B cell (primary cell): ENCODE measurements at places on chromosomes 4 and X. TPM values are rescaled to one million over a fixed set of nuclear protein-coding genes. Genes with fewer than 3 reads are reported as not detected.

The AMTN gene
- total RNA-seq: not detected in 2 replicates

The SNCA gene
- 1.3 and 3.4 TPM in 2 replicates for total RNA-seq

The CDKL2 gene
- 0.27 and 0.81 TPM in 2 replicates for total RNA-seq

The SHROOM4 gene
- total RNA-seq: not detected in 2 replicates

The MUC7 gene
- total RNA-seq: not detected in 2 replicates

The DDX53 gene
- not detected in 2 replicates for total RNA-seq

The MEPE gene
- total RNA-seq: not detected in 2 replicates

The KIF4A gene
- total RNA-seq: 0.07 and 0.22 TPM in 2 replicates

GRCh38 chr4:16026160-16026761 lies 57.6 kb downstream of the PROM1 start:
- DNase-seq: peak; percentile 75

GRCh38 chr4:15670576-15670975 lies 11.1 kb upstream of the FAM200B start:
- DNase-seq: no peak

DNA sequence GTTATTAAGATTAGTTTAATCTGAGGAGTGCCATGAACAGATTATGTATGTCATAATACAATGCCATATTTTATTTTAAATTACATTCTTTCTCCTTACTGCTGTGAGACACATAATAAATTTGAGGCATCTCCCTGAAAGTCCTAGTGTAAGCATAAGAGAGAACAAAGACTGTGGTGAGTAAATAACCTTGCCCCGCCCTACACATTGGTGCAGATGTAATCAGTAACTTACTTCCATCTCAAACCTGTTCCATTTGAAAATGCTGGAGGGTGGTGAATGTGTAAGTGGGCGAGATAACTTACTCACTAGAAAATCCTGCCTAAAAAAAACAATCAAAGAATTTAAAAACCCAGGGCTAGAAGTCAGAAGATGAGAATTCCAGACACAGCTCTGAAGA lies 338.1 kb upstream of the SLIT2 start:
- DNase-seq: no peak

DNA sequence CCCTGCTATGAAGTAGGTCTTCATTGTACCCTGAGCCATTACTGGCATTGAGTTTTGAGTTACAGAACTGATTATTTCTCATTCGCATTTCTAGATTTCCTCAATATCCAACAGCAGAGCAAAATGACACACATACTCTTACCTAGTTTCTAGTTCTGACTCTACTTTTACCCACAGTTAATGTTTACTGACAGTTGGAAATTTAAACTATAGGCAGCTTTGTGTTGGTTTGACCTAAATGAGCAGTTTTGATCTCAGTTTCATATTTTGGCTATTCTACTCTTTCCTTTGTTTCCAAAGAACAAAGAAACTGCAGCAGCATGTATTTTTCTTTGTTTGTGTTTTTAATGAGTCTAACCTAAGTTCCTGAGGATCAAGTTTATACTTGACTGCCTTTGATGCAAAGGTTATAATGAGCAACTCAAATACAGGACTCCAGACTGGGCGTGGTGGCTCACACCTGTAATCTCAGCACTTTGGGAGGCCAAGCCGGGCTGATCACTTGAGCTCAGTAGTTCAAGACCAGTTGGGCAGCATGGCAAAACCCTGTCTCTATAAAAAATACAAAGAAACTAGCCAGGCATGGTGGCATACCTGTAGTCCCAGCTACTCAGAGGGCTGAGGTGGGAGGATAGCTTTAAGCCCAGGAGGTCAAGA lies 30.4 kb downstream of the TXK start:
- no peak for DNase-seq

DNA sequence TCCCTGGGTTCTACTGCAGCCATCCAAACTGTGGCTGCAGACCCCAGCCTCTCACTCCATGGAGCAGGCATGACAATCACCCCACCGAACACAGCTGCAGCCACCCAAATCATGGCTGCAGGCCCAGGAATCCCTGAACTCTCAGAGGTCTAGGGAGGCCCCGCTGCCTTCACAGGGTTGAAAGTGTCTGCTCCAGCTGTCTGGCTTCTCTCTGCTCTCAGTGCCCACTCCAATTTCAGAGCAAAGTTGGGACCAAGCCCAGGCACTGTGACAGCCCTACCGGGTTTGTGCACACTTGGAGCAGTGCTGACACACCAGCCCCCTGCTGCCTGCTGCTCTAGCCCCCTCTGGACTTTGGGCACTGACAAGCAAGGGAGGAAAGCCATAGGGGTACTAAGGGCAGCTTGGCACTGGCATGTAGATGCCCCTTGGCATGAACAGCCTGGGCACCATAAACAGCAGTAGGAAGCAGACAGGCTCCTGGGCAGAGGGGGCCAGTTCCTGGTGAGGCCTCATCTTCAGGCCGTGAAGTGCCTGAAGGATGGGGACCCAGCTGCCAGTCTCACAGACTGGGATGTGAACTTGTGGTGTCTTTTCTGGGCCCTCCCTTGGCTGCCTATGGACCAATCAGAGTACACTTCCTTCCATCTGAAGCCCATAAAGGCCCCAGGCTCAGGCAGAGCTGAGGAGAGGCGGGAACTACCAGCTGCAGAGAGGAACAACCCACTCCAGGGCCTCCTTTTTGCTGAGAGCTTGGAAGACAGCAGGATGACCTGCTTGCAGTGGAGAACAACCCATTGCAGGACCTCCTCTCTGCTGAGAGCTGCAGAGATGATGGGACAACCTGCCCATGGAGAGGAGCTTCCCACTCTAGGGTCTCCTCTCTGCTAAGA lies 68.8 kb downstream of the TECRL start:
- DNase-seq: no peak

DNA sequence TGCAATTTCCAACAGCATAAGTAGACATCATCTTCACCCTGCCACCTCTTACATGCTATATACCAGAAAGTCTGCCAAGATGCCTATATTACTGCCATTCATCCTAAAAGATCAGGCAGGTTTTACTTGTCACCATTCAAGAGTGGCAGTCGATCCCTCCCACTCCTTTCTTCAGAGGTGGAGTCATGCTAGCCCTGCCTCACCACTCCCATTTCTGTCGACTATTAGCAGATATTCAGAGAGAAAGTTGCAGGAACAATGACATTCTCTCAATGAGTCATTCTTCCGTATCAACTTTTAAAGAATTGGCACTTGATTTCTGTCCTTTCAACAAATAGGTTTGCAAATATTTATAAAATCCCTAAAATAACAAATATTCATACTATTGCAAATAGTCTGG lies 1060.1 kb downstream of the ADGRL3 start:
- DNase-seq: no peak

DNA sequence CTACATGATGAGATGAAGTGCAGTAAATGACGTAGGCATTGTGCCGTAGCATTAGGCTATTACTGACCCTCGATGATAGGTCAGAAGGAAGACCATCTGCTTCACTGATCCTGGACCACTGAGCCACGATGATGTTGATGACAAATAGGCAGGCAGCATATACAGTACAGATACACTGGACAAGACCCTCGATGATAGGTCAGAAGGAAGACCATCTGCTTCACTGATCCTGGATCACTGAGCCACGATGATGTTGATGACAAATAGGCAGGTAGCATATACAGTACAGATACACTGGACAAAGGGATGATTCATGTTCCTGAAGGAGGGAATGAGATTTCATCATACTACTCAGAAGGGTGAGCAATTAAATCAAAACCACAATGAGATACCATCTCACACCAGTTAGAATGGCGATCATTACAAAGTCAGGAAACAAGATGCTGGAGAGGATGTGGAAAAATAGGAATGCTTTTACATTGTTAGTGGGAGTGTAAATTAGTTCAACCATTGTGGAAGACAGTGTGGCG lies 50.9 kb downstream of the BEND4 start:
- no peak for DNase-seq

DNA sequence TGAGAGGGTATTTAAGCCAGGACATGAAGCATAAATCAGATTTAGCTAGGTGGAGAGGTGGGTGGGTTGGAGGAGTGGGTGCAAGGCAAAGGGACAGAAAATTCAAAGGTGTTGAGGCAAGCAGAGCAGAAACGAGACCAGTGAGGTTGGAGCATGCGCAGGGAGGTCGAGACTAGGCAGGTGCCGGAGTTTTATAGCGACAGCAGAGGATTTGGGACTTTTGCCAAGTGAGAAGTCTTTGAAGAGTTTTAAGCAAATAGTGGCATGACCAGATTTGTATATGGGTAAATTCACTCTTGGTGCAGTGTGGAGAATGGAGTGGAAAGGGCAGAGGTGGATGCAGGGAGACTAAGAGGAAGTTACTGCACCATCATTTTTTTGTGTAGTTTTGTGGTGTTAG lies 107.0 kb upstream of the TLR2 start:
- DNase-seq: no peak

DNA sequence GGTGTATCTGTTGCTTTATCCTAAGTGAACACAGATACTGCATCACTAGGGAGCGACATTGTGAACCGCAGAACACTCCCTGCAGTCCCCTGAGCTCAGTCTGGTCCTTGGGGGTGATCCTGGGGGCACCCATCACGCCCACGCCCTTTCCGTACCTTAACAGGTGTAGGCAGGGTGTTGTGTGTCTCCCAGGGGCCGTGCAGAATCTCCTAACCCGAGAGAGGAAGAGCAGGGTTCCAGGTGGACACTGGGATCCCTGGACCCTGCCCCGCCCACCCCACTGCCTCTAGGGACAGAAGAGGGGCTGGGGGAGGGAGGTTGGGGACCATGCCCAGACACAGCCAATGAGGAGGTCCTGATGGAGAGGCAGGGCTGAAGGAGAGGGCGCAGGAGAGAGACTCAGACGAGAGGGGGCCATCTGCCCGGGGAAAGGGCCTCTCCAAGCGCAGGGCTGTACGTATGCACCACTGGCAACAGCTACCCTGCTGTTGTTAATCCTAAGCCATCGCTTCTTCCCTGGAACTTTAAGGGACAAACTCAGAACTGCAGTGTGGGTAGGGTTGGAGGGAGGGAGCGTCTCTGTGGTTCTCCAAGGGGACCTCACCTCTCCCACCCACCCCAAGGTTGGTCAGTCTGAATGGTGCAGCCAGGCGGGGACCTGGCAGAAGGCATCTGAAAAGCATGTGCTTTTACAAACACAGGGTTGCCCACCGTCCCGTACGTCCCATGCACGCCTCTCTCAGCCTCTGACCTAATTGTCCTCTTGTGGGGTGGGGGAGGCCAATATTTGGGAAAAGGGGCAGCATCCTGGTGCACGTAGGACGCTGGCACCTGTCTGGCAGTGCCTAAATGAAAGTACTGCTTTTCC lies 2.5 kb downstream of the P2RY8 start:
- DNase-seq: peak; percentile 65

- DNase-seq: no peak
Observed at GRCh38 chrX:37942170-37942569, 64.2 kb upstream of the SYTL5 start.

DNA sequence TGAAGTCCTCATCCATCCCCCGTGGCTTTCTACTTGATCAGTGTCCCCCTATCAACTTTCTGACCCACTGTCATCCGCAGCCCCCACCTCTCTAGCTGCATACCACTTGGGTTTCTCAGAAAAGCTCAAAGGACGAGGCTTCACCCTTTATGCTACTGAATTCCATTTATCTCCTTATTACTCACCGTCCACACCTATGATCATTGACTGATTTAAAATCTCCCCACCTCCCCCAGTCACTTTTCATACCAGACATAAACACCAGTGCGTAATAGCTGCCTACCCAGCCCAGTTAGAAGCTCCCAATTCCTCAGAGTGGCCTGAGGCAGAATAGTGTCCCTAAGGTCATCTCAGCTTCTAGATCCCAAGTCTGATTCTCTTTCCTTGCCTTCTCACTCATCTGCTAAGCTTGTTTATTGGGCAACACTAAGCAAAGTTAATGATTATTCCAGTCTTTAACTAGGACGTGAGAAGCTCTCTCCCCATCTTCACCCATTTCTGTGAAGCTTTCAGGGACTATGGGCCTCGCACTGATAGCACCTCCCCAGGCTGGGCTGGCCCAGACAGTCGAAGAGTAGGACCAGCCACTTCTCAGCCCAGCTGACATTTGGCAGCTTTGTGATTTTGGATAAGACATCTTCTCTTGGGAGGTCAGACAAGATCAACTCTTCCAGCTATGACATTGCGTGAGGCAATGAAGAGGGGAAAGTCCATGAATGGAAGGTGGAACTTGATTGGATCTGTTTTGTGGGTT lies 7.2 kb upstream of the DDX60L start:
- DNase-seq: no peak

DNA sequence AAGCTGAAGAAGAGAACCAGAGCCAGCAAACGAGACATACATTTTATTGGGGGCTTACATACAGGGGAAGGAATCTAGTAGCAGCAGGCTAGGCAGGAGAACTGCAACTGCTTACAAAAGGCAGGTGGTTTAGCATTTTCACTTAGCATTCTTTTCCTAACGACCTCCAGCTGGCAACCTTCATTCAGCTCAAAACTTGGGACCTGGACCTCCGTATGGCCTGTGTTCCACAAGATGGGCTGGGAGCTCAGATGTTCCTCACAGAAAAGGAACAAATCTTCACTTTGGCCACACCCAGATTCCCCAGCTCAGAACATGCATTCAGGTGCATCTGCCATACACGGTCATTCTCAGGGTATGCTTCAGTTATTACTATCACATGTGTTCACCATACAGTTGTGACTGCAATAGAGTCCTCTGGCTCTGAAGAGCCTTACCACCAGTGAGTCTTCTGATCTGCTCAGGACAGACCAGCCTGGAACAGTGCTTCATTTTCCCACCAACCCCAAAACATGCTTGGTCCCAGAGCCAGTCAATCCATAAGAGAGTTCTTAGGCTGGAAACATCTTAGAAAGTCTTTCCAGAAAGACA lies 29.6 kb upstream of the AP1AR start:
- DNase-seq: no peak

DNA sequence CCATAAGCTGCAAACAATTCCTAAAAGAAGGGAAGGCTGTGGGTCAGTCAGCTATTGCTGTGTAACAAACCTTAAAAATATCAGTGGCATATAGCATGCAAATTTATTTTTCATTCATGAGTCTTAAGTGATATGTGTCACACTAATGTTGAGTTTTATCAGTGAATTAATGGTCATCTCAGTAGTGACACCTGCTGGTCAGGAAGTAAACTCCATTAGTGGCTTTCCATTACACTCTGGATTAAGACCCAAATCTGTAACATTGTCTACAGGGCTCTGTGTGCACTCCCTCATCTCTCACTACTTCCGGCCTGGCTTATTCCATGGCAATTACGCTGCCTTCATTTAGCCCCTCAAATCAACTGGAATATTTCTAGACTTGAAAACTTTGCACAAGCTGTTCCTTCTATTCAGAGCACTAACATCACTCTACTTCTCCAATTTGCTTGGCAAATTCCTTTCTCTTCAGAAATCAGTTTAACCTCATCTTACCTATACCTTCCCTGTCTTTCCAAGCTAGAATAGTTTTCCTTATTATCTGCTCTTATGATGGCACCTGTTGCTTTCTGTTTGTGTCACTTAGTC lies 217.3 kb upstream of the TAPT1 start:
- DNase-seq: peak; percentile 48

- DNase-seq: no peak
Observed at GRCh38 chr4:57214654-57215411, 104.6 kb upstream of the IGFBP7 start.

GRCh38 chr4:107183155-107183774 lies 147.2 kb upstream of the DKK2 start:
- peak; percentile 13 for DNase-seq

- no peak for DNase-seq
Observed at GRCh38 chrX:9503261-9503660, 38.4 kb downstream of the TBL1X start.
